ENCODE measurements at places on chromosomes 1 and 21.

DNA sequence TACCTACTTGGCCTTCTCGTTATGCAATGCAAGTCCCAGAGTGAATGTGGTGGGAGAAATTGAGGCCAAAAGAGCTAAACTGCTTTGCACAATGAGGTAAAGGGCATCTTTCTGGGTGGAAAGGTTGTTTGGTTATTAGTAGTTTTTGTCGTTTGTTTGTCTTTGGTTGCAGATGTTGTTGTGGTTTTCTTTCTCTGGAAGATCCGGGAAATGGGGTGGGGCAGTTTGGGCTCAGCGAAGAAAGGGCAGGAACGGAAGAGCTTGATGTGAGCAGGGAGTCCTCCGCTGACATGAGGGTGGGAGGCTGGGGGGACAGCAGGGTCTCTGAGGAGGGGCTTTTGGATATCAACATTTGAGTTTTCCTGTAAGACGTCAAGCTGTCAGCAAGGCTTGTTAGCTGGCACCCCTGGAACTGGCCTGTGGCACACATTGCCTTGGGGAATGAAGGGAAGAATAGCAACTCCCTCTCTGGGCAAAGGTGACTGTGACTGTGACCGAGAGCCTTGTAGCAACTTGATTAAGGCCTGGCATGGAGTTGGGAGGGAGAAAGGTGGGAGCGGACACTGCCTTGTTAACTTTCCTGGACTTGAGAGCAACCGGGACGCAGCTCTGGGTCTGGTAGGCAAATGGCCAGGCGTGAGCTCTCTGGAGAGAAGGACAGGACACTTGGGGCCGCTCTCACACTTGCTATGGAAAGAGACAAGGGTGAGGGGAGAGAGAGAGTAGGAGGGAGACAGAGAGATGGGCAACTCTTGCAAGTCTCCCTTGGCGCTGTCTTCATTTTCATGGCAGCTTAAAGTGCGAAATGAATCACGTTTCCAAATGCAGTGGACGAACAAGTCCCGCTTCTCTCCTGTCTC is 15.4 kb upstream of the OPRD1 start:
- no peak for DNase-seq

DNA sequence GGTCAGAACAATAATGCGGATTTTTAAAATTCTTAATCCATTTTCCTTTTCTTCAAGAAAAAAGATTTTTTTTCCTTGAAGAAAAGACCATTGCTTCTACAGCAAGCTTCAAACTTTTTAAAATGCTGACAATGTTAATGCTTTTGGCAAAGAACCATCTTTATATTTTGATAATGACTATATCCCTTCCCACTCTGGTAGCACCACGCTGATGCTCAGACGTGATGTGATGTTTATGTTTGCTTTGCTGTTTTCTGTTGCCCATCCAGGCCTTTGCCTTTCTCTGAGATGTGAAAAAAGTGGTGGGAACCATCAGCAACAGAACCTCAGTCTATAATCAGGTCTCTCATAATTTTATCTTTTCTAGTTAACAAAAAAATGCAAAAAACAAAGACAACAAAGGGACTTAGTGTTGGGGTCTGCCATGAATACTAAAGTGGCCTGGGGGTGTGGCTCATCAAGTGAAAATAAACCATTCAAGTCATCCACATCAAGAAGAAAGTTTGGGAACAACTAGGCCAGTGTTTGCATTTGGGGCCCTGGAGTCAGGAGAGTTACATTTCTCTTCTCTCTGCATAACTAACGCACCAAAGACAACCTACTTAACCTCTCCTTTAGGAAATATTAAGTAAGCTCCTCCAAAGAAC is 244.6 kb upstream of the DMRTA2 start:
- no peak for DNase-seq

DNA sequence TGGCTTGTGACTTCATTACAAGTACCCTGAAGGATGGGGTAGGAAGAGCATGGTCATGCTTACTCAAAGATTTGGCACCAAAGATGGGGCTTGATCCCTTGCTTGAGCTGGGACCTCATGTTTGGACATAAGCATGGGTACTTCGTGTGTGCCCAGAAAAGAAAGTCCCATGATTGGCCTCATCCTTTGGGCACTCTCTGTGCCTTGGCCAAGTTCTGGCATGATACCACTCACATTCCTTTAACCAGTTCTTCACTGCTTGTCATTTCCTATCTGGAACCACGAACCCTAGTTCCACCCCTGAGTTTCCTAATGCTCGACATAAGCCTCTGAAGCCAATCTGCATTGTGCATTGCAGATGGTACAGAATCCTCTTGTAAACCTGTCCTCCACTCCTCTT is 107.0 kb downstream of the NAV1 start:
- DNase-seq = no peak

DNA sequence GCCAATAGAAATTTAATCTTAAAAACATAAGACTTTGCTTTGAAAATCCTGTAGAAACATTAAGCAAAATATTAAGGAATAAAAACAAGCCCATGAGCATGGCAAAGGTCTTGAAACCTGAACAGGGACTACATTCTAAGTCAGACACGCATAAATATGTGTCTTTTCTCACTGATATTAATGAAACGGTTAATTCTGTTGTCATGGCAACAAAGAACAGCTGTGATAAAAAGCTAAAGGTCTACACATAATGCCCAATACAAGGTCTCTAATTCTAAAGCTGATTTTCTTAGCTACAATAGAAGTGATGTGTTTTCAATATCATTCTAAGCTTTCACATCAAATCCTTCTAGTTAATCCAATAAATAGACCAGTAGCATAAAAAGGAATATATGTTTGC is 331.7 kb downstream of the PTBP2 start:
- no peak for DNase-seq

DNA sequence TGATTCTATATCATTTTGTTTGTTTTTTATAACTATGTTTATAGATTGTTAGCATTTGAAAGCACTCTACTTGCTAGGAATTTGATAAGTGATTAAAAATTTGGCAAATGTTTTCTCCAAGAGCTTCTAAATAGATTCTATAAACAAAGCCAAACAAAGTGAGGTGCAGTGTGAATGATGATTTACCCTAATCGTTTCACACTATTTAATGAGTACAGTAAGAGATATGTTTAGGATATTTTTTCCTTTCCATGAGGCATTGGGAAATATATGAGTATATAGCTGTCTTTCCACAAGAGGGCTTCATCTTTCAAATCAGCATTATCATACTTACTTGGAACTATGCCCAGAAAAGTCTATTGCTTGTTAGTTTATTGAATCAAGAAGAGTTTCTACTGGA is 277.0 kb upstream of the BRINP3 start:
- peak; percentile 52 for DNase-seq

GRCh38 chr1:29281571-29281970 is 45.2 kb downstream of the PTPRU start:
- no peak for DNase-seq

- no peak for DNase-seq
These were observed 34.6 kb downstream of the C8B start for GRCh38 chr1:56931211-56931610.

DNA sequence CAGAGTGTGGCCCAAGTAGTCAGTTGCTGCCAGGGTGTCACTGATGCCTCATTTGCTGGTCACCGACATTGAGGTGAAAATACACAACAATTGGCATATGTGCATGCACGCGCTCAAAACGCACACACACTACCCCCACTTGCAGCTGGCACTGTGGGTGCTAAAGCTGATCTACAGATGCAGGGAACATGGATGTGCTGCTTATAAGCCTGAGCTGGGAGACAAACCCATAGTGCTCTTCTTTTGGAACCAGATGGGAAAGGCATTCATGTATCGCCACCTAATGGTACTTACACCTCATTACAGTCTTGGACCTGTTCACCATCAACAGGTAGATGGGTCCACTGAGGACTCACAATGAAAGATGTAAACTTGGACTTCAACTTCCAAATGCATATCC is 70.3 kb upstream of the CAMK1G start:
- DNase-seq = peak; percentile 22

GRCh38 chr1:30670240-30671060 is 52.9 kb downstream of the MATN1 start:
- no peak for DNase-seq

DNA sequence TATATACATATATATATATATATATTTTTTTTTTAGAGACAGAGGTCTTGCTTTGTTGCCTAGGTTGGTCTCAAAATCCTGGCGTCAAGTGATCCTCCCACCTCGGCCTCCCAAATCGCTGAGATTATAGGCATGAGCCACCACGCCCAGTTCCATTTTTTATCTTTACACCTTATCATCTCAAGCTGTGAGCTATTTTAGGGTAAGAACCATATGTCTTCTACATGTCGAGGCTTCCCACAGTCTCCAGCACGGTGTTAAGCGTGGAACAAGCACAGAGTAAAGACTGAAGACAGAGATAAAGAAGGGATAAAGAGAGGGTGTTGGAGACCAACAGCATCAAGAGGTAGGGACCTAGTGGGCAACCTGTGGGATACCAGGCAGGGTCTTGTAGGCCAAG is 14.2 kb downstream of the ARHGEF2 start:
- no peak for DNase-seq

- DNase-seq = peak; percentile 48
These were observed 858.7 kb downstream of the USP25 start for GRCh38 chr21:16588433-16588860.

- no peak for DNase-seq
These were observed 285.3 kb upstream of the VAMP3 start for GRCh38 chr1:7485826-7486225.

DNA sequence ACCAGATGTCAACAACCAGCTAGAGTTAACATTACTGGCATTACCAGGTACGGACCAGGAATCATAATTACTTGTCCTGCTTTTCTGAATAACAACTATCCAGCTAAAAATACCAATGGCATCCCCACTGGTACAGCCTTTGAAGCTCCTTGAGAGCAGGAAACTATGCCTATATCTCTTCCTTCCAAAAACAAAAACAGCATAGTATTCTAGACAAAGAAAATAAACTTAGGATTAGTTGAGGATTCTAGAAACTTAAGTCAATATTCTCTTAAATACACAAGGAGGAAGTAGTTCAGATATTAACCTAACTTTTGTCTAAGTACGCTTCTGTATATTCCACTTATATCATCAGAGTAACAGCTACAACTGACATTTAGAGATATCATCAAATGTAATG is 3.0 kb downstream of the FUBP1 start:
- peak; percentile 12 for DNase-seq

DNA sequence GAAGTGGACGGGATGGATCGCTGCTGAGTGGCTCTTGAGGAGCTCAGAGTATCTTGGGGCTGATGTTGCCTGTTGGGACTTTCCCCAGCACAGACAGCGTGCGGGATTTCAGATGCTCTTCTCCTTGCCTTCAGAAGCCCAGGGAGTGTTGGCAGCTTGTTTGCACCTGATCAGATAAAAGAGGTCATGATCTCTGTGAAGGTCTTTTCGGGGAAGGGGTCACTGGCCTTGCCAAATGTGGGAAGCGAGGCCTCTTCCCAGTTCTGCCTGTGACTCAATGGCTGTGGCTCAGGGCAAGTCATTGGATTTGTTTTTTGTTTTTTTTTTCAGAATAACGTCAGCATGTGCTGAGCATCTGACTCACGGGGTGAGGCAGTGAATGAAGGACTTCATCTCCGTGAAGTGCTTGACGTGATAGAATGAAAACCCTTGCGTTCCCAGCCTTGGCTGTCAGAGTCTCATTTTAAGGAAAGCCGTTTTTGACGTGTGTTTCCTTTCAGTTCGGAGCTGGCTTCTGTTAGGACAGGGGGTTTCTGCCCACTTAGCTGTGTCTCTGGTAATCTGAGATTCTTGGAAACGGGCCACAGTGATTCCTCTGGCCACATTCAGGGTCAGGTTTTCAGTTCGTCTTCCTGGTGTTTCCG is 46.7 kb downstream of the GALNT2 start:
- no peak for DNase-seq

DNA sequence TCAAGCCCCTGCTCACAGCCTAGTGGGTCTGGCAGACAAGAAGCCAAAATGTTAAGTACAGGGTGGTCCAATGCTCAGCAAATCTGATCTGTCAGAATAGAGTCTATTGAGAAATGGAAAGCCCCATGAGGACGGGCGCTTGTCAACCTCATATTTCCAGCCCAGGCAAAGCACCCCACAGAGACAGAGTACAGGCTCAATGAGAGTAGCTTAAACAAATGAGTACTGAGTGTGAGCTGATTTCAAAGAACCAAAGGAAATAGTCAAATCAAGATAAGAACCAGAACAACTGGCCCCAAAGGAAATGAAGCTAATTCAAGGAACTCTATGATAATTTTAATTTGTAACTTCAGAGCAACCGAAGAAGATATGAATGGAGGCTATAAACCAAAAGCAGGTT is 44.6 kb upstream of the SLC30A1 start:
- DNase-seq = no peak

GRCh38 chr1:4174291-4175200 is 274.5 kb upstream of the C1orf174 start:
- no peak for DNase-seq

GRCh38 chr1:38029685-38030511 is 16.7 kb downstream of the POU3F1 start:
- no peak for DNase-seq

DNA sequence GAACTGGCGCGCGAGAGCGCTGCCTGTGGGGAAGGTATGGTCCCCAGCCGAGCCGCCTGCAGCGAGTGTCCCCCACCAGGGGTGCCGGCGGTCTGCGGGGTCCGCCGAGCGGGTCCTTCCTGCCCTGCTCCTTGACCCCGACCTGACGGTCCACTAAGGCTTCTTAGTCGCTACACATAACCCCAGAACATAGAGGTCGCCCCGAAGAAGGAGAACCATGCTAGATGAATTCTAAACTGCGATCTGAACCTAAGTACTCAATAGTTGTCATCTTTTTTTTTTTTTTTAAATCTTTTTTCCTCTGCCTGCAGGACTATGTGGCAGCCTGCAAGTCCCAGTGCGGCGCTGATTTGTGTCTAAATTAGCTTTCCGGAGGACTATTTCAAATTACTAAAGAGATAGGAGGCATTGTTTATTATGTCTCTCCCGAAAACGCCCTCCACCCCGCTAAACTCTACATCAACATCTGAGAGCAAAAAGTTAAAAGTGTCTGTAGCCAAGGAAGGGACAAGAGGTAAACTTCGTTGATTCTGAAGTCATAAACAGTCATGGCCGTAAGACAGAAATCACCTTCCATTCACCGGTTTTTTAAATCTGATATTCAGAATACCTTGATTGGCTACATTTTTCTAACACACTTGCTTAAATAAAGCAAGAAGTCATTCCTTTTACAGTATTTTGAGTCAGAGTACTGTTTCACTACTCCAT is 476 bp downstream of the AXDND1 start:
- DNase-seq = no peak

DNA sequence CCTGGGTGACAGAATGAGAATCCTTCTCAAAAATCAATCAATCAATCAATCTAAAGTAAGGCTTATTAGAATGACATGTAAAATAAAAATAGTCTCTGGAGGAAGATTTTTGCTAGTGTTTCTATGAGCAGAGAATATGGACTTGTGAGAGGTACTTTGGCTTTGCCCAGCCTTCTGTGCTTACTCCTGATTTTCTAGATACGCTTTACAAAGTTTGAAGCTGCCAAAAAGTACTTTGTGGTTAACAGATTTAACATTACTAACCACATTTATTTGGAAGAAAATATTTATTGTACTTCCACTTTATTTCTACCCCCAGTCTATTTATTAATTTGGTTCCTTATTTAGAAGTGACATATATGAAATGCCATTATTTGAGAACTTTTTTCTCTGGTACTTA is 41.0 kb downstream of the CEP350 start:
- no peak for DNase-seq

- no peak for DNase-seq
These were observed 415.2 kb upstream of the DAB1 start for GRCh38 chr1:57839067-57839466.

- no peak for DNase-seq
These were observed 5.2 kb downstream of the SIPA1L2 start for GRCh38 chr1:232624546-232625281.

- peak; percentile 98 for DNase-seq
These were observed 5.0 kb downstream of the AGT start for GRCh38 chr1:230708631-230709580.
